Right forelimb (tissue), 1 donor: ENCODE measurements at places on chromosomes 13 and 19.

GRCh38 chr13:29819143-29819542 is 31.3 kb downstream of the UBL3 start:
- DNase-seq = no peak

- peak; percentile 80 for DNase-seq
These were observed 60.6 kb downstream of the CDADC1 start for GRCh38 chr13:49308097-49308875.

- DNase-seq = no peak
These were observed 83.4 kb downstream of the UBL3 start for GRCh38 chr13:29767006-29767405.

GRCh38 chr13:98509271-98510155 is 67.4 kb downstream of the STK24 start:
- no peak for DNase-seq

DNA sequence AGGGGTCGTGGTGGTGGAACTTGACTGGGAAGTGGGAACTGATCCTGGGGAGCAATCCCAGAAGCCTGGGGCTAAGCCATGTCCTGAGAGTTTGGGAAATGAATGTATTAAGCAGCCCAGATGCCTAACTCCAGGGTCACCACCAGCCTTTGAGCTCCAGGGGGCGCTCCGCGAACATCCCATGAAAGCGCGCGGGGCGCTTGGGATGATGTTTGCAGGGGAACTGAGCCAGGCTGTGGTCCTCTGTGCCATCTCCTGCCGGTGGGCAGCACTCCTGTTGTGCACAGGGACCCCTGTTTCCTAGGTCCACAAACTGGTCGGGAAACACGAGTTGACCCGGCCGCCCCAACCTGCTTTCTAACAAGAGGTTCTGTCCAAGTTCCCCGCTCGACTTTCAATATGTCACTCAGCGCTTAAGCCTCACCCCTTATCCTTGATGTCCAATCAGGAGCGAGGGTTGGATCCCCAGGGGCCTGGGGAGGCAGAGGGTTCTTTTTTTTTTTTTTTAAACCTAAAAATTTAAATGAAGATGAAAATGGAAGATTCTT is 14.4 kb downstream of the LEUTX start:
- DNase-seq = peak; percentile 87

- DNase-seq = no peak
These were observed 1816.8 kb downstream of the OLFM4 start for GRCh38 chr13:54845351-54845965.

- no peak for DNase-seq
These were observed 3.2 kb downstream of the ERF start for GRCh38 chr19:42251572-42252358.

- peak; percentile 92 for DNase-seq
These were observed 11.1 kb upstream of the ARRDC2 start for GRCh38 chr19:17996826-17997316.

GRCh38 chr19:4539693-4540581 is at the start of gene LRG1:
TSS of gene LRG1 (minus strand) at chr19:4540036. CDS start at chr19:4540013, 23 bp downstream.
- DNase-seq = no peak

DNA sequence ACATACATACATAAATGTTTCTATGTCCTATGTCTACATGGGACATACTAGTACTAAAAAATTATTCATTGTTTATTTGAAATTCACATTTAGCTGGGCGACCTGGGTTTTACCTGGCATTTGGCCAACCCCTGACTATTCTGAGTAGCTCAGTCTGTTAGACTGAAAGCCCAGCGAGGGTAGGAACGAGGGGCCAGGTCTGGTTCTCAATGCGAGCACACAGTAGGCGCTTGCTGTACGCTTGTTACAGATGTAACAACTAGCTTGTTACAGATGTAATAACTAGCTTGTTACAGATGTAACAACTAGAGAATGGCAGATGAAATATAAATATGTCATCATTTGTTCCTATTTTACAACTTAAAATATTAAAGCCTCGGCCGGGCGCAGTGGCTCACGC is 920 bp upstream of the ANO8 start:
- no peak for DNase-seq

- DNase-seq = no peak
These were observed 35.7 kb downstream of the RYR1 start for GRCh38 chr19:38469151-38469550.

DNA sequence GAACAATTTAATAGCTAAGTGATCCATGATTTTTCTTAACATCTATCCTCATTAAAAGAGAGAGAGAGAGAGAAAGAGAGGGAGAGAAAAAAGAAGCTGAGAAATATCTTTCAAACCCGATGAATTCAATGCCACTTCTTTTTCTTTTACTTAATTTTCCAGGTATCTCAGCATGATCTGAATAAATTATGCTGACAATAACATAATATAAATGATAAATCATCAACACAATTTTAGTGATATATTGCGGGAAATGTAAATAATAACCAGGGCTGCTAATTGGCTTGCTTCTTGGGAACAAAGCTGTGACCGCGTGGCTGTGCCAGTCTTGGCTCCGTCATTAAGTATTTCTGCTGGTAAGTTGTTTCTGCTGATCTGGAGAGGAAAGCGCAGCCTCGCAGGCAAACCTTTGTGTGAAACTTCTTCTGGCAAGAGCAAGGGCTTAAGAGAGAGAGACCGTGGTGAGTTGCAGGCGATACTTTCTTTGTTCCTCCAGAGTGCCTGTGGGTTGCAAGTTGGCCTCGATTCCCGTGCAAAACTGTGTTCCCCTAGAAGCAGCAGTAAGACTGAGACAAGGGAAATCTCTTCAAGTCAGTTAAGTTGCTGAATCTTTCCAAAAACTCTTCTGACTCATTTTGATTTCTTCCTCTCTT is 489.1 kb upstream of the TSHZ3 start:
- no peak for DNase-seq

DNA sequence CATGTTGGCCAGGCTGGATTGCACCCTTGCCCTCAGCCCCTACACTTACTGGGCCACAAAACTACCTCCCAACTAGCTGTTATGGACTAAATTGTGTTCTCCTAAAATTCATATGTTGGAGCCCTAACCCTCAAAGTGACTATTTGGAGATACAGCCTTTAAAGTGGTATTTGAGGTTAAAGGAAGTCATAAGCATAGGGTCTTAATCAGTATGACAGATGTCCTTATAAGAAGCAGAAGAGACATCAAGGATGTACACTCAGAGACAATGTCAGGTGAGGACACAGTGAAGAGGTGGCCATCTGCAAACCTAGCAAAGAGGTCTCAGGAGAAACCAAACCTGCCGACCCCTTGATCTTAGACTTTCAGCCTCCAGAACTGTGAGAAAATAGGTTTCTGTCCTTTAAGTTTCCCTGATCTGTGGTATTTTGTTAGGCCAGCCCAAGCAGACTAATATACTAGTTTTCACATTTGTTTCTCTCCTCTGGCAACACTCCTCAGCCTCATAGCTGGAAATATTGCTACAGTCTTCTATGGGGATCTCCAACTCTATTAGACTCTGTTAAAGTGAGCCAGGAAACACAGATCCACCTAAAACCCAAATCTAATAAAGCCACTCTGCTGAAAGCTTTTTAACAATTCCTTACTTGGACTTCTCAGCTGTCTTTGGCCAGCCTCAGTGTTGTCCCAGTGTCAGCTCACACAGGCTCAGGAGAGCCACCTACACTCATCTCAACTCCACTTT is 256.5 kb downstream of the TBC1D4 start:
- DNase-seq = no peak

DNA sequence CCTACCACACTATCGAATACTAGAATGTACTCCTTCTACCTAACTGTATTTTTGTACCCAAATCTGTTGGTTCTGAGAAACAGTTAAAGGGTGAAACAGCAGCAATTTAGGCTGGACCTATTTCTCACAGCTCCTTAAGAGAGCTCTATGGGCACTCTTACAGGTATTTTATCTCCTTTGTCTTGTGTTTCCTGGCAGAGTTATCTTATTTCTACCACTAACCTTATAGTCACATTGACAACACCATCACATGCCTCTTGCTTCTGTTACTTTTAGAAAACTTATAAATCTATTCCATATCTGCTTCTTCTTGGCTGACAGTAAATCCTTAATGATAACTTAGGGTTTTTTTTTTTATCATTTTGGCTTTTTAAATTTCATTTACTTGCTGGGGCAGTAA is 130.7 kb downstream of the MYO16 start:
- DNase-seq = no peak

DNA sequence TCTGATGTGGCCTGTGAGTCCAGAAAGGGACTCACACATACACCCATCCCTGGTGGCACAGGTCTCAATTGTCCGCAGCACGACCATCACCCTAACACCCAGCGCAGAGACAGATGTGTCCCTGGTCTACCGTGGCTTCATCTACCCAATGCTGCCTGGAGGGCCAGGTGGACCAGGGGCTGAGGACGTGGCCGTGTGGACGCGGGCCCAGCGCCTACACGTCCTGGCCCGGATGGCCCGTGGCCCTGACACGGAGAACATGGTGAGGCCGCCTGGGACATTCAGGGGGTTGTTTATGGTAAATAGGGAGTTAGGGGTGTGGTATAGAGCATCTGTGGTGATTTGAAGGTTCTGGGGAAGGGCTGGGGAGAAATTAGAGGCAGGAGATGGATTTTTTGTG is 22.8 kb downstream of the MEGF8 start:
- DNase-seq = no peak

DNA sequence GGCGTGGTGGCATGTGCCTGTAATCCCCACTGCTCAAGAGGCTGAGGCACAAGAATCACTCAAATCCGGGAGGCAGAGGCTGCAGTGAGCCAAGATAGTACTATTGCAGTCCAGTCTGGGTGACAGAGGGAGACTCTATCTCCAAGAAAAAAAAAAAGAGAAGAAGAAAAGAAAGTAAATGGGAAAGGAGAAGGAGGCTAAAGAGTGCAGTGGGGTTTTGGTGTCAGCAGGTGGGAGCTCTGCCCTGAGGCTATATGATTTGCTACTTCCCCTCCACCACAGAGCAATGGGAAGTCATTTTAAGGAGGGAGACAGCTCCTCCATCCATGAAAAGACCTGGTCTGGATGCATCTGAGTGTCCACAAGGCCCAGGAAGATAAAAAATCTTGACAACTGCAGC is 23.1 kb downstream of the UNC13A start:
- no peak for DNase-seq

DNA sequence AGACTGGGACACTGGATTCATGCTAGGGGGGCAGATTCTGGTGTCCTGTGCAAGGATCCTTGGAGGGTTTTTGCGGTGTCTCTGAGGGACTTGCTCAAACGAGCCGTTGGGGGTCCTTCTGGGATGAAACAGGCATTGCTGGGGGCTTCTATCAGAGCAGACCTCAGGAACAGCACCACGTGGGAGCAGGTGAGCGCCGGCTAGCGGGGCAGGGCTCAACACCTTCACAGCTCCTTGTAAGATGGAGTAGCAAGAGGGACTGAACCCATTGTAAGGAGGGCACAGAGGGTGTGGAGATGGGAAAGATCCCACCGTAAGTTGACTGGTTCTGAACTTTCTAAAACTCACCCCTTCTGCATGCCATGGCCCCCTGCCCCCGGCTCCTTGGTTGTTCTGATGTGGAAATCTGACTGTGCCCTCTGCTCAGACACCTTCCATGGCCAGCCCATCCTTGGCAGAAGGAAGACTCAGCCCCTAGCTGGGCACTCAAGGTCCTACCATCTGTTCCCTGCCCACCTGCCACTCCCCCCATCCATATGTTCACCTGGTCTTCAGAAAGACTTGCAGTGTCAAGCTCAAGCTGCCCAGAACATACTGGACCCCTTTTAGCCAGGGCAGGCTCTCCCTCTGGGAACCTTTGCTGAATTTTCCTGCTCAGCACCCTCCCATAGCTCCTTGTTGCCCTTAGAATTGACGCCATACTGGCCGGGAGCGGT is 1.2 kb downstream of the SLC27A1 start:
- no peak for DNase-seq

DNA sequence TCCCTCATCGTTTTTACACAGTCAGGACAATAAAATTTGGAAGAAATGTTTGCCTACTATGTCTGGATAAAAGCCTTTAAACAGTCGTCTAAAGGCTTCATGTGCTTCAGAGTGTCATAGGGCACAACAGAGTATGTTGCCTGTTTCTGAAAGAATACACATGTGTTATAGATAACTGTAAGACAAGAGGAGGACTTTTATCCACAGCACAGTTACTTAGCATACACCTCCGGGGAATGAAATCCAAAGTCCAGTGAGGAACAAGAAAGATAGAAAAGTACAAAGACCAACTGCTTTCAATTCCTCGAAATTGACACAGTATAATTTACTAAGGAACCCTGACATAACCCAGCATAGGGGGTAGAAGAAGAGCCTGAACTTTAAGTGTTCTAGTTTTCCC is 835.6 kb downstream of the PCDH17 start:
- no peak for DNase-seq

GRCh38 chr13:83796364-83796763 is 85.9 kb downstream of the SLITRK1 start:
- DNase-seq = no peak

DNA sequence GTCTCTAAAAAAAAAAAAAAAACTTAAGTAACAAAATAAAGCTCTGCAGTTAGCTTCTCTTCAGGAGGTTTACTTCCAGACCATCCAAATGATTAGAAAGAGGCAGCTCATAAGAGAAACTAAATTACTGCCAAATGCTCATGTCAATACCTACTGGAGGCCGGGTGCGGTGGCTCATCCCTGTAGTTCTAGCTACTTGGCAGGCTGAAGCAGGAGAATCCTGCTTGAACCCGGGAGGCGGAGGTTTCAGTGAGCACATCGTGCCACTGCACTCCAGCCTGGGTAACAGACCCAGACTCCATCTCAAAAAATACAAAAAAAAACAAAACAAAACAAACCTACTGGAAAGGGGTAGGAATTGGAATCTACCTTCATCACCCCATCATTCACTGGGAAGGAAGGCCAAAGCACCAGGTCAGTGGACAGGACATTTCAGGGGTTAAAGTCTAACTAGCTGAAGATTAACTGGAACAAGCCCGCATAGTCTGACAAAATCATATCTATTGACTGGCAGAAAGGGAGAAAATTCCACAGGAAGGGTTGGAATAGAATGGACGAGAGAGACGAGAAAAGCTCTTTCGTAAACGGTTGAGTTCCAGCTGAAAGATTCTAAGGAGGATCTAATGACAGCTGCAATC is 1.3 kb downstream of the ZFP14 start:
- DNase-seq = no peak

GRCh38 chr19:17511724-17512573 is 500 bp downstream of the PGLS start:
- peak; percentile 90 for DNase-seq

- no peak for DNase-seq
These were observed 12.3 kb downstream of the STAP2 start for GRCh38 chr19:4326215-4326836.

GRCh38 chr13:101486708-101487437 is 34.4 kb downstream of the ITGBL1 start:
- DNase-seq = no peak

- no peak for DNase-seq
These were observed 16.3 kb downstream of the ELAVL1 start for GRCh38 chr19:7989071-7989575.

DNA sequence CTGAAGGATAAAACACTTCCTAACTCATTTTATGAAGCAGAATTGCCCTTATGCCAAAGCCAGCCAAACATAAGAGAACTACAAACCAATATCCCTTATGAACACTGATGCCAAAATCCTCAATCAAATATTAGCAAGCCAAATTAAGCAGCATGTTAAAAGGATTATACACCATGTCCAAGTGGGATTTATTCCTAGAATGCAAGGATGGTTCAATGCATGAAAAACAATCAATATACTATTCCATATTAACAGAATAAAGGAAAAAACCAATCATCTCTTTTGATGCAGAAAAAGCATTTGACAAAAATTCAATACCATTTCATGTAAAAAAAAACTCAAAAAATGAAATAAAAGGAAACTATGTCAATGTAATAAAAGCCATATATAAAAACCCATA is 10.9 kb downstream of the ZNF792 start:
- DNase-seq = no peak
